ENCODE measurements at places on chromosomes 3 and 15. TPM values are rescaled to one million over a fixed set of nuclear protein-coding genes. Genes with fewer than 3 reads are reported as not detected.

DNA sequence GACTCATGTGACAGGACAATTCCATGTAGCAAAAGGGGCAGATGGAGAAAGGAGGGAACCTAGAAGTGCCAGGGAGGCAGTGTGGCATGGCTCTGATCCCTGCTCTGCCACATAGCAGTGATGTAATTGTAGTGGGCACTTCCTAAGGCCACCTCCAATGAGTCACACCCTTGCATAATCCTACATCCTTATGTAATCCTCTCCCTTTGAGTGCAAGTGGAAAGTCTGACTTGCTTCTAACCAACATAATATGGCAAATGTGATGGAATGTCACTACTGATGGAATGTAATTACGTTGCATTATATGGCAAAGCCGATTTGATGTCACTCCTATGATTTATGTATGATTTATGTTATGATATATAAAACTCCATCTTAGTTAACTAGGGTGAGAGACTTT is 72.9 kb upstream of the ATP2C1 start:
- no peak for DNase-seq

- no peak for DNase-seq
Observed at GRCh38 chr15:96354731-96355567, 24.4 kb downstream of the NR2F2 start.

- DNase-seq, result no peak
Observed at GRCh38 chr15:78322243-78322642, 17.9 kb upstream of the CRABP1 start.

CLDN18 gene
- not detected for total RNA-seq

DNA sequence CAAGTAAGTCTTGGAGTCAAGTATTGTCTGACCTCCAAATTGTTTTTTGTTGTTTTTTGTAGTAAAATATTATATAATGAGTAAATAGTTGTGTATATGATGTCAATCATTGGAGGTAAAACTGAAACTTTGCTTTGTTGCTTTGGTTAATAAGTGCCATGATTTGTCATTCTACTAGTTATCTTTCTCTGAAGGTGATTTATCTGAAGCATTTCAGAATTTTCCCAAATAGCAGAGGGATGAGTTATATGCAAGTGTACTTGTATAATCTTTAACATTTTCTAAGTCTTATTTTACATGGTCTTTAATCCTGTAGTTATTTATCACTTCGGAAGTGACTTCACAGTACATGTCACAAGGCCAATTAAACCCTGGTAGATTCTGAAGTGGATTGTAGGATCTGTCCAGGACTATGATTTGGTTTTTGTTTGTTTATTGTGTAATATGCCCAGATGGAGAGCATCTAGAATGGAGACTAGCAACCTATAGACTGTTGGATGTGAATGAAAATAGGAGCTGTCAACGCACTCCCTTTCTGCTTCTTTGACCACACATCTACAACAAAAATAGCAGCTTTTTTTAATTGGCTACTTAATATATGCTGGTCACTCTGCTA is 93.1 kb upstream of the SAMMSON start:
- no peak for DNase-seq

- DNase-seq, result no peak
Observed at GRCh38 chr3:174951498-174952005, 92.4 kb downstream of the NAALADL2 start.
